ENCODE measurements at places on chromosomes 11 and 22.

DNA sequence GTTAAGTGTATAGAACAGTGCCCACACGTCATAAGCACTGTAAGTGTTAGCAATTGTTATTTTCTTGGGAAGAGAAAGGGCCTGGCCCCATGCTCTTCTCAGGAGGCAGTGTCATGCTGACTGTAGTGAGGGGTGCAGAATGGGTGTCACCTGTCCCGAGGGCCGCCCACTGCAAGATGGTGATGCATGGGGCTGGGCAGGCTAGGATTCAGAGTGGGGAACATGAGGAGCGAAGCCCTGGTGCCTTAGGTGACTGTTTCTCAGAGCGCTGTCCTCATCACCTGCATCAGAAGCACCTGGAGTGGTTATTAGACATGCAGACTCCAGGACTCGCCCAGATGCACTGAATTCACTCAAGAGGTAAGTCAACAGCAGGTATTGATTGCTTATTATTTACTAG is 101.0 kb upstream of the PARVA start:
- no peak for DNase-seq

DNA sequence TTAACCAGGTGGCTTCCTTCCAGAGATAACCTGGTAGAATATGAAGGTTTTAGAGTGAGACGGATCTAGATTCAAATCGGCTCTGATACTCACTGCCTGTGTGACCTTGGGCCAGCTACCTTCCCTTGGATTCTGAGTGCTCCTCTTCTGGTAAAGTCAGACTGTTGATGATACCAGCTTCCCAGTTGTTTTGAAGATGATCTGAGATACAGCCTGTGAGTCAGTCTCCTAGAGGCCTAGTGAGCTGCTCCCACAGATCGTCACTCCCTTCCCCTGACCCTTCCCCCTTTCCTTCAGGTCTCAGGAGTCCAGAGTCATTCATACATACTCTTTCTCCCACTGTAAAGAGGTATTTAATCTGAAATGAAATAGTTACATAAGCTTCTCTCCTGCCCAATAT is 207.8 kb downstream of the GRIK4 start:
- DNase-seq = no peak

DNA sequence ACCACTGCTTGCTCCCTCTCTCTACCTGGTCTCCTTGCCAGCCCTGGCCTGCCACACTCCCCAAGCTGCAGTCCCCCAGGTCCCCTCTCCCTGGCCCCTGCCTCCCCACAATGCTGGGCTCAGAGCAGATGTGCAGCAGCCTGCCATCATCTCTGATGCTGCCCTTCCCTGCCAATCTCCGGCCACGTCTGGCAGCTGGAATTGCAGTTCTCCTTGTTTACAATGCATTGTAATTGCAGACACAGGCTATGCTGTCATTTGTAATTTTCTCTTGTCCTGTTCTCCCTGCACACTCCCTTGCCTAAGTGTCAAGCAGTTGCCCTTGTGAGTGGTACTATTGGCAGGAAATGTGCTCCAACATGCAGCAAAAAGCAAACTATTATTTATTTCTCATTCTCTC is 222.3 kb downstream of the NTM start:
- DNase-seq = no peak

DNA sequence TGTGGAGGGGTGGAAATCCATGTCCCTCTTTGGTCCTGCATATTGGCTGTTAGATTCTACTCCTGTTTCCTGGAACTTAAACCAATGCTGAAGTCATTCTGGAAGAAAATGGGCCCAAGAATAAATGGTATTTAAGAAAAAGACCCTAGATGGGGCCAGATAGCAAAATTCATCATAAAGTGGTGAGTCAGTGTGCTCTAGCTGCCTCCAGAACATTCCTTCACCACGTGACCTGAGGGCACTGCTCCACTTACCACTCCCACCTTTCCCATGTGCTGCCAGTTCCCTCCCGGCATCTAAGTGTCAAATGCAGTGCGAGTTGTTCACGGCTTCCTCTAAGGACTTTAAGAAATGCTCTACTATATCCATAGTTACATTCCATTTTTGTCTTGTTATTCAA is 30.9 kb upstream of the NAP1L4 start:
- DNase-seq = no peak

- DNase-seq = no peak
These were observed 21.0 kb upstream of the OR5AK2 start for GRCh38 chr11:56967726-56968125.

- DNase-seq = no peak
These were observed 12.5 kb upstream of the PARVG start for GRCh38 chr22:44168206-44168605.

DNA sequence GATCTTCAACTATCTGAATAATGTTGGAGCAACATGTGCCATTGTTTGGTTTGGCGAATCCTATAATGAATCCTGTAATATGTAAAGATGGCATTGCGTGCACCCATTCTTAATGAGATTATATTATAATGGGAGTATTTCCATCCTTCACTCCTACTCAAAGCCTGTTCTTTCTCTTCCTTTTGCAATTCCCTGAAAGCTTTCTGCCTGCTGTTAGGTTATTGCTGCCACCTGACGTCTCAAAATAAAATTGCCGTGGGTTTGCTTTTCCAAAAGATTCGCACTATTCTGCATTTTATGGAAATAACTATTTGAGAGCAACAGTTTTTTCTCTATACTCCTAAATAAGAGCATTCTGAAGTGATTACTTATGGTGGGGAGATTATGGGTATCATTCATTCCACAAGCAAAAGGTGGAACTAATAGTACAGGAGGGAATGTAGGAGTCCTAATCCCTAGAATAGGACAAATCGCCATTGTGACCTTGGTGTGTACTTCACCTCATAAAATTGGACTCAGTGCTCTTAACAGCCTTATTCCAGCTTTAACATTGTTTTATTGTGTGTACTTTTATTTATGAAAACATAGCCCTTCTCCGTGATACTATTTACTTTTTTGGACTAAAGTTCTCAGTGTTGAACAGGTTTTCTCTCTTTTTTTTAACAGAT is 69.6 kb upstream of the ALKBH3 start:
- DNase-seq = no peak

- DNase-seq = no peak
These were observed 1.7 kb upstream of the ST14 start for GRCh38 chr11:130157840-130158239.

- DNase-seq = no peak
These were observed 129.8 kb upstream of the SERPIND1 start for GRCh38 chr22:20644071-20644642.

All from CD4-positive, alpha-beta T cell treated with Interleukin-10 for 1 hour (primary cell).